ENCODE measurements at places on chromosomes 13 and 19. TPM values are rescaled to one million over a fixed set of nuclear protein-coding genes. Genes with fewer than 3 reads are reported as not detected.
A peak's percentile ranks its signal among the peaks of the same experiment; 100 is the strongest.

DNA sequence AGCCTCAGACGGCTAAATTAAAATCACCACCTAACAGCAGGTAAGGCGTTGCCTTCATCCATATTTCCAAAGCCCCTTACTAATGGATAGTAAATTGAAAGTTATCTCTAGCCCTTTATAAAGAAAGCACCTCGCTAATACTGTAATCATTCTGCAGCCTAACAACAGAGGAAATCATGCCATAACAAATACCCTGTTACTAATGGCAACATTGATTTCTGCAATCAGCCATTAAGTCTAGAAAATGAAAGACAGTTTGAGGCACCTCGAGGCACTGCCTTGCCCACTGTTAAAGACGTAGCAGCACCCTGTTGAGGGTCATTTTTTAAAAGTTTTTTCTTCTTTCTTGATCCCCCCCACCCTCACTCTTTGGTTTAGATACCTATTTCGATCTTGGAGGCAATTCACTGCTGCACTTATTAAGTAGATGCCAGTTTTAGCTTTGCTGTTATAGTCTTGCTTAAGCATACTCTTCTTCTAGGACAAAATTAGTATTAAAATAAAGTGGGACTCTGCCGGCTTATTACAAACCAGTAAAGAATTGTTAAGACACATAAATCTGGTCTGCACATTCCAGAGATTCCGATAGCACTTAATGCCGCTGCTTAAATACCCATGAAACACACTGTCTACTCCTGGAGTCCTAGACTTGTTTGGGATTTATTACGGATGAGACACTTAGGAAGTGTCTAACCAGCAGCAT lies 74.8 kb downstream of the ZNF536 start:
- DNase-seq: no peak

- DNase-seq: no peak
These were observed 21.4 kb downstream of the MAP2K2 start for GRCh38 chr19:4102339-4103079.

DNA sequence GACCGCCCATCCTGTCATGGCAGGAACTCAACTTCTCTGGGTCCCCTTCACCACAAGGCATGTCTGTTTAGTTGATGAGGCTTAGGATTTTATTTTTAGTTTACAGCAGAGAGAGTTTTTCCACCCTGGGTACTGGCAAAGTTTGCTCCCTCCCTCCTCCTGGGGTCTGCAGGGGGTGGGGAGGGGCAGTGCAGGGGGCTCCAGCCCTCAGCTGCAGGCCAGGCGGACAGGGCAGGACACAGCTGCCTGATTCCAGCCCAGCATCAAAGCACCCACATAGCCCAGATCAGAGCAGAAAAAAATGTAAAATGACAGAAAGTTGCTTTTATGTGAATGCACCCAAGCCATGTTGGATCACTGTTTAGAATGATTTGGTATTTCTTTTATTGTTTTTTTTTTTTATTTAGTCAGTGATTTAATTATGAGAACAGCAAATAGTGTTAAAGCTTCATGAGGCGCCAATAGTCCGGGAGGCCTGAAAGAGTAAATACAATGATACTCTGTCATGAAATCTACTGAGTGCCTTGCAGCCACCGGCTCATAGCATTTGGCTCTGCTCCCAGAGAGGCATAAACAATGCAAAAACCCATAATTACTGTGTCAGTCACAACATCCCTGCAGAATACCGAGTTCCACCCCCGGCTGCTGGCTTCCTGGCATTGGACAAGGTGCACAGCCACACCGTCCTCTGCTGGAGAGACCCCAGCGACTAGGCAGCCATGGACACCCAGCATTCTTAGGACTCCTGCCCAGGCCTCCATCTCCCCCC lies 923.5 kb downstream of the UQCRFS1 start:
- no peak for DNase-seq

Gene PTH2
- not detected for total RNA-seq

DNA sequence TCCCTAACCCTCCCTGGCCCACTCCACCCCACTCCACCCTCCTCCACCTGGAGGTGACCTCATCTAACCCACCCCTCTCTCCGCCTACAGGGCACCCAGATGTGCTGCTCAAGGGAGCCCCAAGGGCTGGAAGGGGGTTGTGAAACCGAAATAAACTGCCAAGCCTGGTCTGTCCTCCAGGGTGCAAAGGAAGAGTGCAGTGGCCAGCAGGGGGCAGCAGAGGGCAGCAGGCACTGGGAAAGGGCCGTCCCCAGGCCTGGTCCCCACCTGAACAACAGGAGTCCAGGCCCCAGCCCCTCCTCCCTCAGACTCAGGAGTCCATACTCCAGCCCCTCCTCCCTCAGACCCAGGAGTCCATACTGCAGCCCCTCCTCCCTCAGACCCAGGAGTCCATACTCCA lies 8.4 kb upstream of the BCAM start:
- peak; percentile 94 for DNase-seq

DNA sequence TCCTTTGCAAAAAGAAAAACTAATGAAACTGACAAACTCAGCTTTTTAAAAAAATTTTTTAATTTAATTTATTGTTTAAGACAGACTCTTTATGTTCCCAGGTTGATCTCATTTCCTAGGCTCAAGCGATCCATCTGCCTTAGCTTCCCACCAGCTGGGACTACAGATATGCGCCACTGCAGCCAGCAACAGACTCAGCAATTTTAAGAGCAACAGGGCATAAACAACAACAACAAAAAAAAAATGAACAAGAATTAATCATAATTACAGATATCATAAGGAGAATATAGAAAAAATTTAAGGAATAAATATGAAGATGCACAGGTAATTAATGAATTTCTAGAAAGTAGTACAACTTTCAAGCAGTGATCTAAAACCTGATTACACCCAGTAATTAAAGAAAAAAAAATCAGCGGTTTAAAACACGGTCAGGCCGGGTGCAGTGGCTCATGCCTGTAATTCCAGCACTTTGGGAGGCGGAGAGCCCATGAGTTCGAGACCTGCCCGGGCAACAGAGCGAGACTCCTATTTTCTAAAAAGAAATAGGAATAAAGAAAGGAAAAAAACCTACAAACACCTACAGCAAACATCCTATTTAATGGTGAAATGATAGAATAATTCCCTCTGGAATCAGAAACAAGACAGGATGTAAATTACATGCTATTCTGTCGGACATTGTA lies 1.4 kb downstream of the ZNF699 start:
- DNase-seq: no peak

DNA sequence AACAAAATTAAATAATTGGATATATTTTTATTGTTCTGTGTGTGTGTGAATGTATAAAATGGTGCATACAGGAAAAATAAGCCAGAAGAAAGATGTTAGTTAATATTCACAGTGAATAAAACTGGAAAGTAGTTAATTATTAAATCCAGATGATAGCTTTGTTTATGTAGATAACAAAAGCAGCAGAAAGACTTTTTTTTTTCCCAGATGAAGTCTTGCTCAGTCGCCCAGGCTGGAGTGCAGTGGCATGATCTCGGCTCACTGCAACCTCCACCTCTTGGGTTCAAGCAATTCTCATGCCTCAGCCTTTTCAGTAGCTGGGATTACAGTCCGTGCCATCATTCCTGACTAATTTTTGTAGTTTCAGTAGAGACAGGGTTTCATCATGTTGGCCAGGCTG lies 140.1 kb downstream of the ZNF486 start:
- DNase-seq: no peak

DNA sequence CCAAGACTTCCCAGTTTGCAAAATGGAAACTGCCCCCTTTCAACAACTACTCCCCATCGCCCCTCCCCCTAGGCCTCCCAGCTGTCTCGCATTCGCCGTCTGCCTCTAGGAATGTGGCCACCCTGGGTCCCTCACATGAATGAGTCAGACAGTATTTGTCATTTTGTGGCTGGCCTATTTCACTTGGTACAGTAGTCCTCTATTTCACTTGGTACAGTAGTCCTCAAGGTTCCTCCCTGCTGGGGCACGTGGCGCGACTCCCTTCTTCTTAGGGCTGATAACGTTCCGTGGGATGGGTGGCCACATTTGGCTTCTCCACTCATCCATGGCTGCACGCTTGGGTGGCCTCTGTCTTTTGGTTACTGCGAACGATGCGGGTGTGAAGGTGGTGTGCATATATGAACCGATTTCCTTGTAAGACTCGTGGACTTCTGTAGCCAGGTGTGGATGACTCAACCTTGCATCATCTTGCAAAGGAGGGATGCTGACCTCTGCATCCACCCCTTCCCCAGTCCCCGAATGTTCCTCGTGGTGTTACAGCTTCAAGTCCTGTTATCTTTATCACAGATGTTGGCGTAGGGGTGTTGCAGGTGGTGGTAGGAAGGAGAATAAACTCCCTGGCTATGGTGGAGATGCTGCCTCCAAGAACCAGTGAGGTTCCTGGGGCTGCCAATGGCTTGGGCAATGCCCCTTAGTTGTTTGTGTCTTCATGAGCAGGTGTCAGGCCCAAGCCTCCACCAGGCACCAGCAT lies 112.1 kb upstream of the SOX1 start:
- DNase-seq: no peak

DNA sequence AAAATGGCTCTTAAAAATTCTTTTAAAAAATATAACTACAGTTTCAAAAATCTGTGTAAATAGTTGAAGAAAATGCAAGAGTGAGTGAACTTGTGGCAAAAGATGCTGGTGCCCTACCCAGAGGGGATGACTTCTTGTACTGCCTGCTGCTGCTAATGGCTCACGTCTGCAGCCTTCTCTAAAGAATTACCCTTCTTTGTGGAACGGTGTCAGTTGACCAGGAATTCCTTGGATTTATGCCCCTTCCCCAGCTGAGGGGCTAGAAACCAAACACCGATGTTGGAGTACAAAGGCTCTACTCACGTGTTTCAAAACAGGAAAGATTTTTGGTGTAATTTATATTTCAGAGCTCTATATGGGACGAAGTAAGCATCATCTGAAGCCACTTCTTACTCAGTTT lies 1582.8 kb downstream of the OLFM4 start:
- DNase-seq: no peak

- DNase-seq: peak; percentile 99
These were observed 509 bp upstream of the HDGFL2 start for GRCh38 chr19:4471403-4472173.

DNA sequence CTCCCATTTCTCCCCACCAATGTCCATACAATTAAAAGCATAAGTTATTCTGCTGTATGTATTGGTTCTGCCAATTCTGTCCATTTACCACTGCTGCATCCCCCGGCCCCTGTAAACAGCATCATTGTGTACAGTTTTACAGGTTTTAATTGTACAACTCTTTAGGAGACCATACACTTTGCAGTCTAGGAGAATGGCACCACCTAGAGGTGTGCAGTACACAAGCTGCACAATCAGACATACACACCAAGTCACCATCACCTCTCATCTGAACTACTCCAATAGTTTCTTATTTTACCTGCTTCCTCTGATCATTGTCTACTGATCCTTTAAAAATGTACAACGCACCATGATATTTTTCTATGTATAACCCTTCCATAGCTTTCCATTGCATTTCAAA lies 855.9 kb upstream of the KLHL1 start:
- no peak for DNase-seq

DNA sequence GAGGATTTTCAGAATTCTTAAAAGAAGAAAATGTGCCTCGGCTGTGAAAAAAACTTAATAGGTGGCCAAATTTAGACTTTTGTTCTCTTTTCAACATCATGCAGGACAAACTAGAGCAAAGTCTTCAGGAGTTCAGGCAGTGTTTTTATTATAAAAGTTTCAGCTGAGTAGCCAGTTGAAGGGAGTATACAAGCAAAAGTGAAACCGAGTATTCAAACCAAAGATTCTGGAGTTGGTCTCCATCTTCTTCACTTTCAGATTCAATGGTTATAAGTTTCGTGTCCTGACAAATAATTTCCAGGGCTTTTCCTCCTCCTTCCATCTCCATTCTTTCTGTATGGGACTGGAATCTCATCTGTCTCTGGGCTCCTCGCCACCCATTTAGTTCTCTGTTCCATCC lies 379.7 kb downstream of the GPC5 start:
- no peak for DNase-seq

Gene MYBPC2
- not detected for total RNA-seq

Gene NOTCH3
- 15.1 TPM for total RNA-seq

DNA sequence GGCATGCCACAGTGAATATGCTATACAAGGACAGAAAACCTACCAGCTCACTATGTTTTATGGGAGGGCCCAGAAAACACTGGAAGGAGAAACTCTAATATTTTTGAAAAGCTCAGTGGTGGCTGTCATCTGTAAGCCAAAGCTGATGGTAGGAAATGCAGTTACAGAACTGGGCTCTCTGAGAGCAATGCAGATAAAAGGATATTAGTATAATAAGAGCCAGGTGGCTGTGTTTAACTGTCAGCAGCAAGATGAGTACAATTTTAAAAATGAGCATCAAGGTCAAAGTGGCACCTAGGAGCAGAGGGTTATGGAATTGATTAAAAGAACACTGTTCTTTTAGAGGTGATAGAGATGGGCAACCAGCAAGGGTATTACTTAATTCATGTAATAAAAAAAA lies 345.0 kb downstream of the NDFIP2 start:
- DNase-seq: no peak

Gene ARRDC2
- total RNA-seq: 14.2 TPM

- no peak for DNase-seq
These were observed 15.1 kb downstream of the GARRE1 start for GRCh38 chr19:34269489-34269888.

Gene ISOC2
- 49.6 TPM for total RNA-seq

GRCh38 chr13:23632048-23632582 lies 61.9 kb downstream of the TNFRSF19 start:
- DNase-seq: no peak

DNA sequence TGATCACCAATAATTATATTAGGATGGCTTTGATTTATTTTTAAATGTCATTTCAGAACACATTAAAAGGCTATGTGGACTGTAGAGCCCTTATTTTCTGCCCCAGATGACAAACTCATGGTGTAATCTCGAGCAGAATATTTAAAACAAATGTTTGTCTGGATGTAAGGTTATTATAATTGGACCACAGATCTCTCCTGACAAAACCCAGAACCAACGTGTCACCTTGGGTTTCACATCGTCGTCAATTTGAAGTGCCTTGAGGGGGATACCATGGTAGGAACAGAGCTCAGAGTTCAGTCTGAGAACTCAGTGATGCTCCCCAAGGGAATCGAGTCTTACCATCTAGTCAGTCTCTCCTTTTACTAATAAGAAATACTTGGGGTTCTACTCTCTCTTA lies 2.8 kb downstream of the SACS start:
- DNase-seq: no peak

GRCh38 chr19:33486407-33486806 lies 35.2 kb downstream of the PEPD start:
- no peak for DNase-seq

GRCh38 chr19:8343483-8343844 lies 402 bp upstream of the KANK3 start:
- no peak for DNase-seq

GRCh38 chr13:110215606-110216005 lies 91.4 kb downstream of the COL4A1 start:
- DNase-seq: no peak

DNA sequence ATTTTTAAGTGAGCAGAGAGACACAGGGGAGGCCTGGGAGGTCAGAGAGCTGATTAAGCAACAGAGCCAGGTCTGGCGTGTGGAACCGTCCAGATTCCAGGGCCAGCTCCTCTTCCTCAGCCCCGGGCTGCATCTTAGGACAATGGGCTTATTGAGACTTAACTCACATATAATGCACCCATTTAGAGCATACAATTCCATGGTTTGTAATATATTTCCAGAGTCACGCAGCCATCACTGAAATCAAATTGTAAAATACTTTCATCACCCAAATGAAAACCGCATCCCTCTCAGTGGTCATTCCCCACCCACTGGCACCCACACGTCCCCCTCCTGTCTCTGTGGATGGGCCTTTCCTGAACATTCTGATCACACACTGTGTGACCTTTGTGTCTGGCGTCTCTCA lies 2.1 kb upstream of the HMG20B start:
- no peak for DNase-seq

All from right cardiac atrium (tissue), 5 donors.